Vagina (tissue), 2 donors: ENCODE measurements at places on chromosomes 5 and 9.

DNA sequence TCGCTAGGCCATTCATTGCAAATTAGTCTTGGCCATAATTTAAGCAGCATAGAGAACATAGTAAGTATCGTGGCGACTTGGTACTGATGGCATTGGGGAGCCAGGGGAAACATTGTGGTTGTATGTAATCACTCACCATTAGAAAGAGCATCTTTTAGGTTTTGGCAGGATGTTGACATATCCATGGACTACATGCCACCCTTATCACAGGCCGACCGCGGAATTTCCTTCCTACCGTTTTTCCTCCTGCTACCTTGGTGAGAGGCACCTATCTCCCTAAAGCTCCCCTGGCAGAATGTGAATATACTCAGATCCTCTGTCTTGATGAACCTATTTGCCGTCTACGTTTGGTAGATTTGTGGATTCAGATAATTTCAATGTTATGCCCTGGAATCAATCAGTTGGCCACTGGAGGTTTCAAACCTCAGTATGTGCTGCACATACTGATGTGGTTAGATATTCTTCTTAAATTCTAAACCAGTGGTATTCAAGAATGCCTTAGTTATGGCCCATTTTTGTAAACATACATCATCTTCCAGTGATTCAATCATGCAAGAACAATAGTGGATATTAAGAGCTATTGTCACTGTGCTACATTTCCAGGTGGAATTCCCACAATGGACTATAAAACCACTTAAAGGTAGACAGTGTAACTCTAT is 271.0 kb upstream of the HAPLN1 start:
- no peak for DNase-seq

GRCh38 chr5:56352808-56353590 is 119.9 kb upstream of the ANKRD55 start:
- DNase-seq = no peak

DNA sequence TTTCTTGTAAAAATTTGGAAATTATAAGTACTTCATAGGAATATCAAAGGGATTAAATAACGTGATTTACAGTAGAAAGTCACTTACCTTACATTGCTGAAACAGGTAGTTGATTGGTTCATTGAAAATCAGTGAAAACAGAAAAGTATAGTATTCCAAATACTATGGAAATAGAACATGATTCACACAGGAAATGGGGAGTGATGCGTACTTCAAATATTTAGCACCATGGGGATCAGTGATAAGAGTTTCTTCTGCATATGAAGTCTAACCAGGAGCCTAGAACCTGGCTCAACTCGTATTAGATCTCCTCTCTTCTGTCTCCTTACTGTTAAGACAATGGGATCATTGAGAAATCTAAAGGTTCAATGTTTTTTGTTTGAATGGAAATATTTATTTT is 133.3 kb downstream of the FAM174A start:
- DNase-seq = no peak

DNA sequence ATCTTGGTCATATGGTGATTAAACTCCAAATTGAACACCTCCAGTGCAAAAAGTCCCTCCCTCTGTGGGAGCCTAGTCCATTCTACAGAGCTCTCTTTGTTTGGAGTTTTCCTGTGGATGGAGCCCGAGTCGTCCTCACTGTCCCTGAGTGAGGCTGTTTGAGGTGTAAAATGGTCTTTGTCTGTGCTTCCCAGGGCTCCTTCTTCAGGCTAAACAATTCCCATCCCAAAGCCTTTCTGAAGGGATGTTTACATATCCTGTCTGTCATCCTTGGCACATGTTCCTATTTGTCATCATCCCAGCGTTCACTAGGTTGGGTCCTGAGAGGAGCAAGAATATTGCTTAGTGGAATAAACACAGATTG is 68.9 kb downstream of the COL27A1 start:
- DNase-seq = no peak

- DNase-seq = no peak
Measured at GRCh38 chr9:91783411-91783810, 166.6 kb downstream of the ROR2 start.

DNA sequence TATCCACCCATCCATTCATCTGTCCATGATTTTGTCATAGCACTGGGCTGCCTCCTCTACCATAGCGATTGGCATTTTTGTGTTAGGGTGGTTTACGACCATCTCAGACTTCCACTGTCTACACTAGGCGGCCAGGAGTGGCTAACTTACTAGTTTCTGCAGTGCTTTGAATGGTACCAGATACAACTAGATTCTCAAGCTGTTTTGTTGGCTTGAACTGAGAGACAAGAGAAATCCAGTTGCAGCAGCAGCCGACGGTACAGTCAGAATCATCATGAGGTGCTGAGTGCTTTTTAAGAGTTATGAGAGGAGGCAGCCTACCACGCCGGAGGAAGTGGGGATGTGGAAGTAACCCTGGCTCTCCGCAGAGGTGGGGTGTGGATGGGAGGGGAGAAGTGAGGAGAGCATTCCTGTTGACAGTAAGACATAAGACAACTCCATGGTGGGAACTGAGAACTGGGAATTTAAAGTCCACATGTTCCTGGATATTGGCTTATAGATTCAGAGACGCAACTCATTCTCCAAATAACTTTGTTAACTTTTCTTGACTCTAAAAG is 27.9 kb downstream of the COL5A1 start:
- no peak for DNase-seq

DNA sequence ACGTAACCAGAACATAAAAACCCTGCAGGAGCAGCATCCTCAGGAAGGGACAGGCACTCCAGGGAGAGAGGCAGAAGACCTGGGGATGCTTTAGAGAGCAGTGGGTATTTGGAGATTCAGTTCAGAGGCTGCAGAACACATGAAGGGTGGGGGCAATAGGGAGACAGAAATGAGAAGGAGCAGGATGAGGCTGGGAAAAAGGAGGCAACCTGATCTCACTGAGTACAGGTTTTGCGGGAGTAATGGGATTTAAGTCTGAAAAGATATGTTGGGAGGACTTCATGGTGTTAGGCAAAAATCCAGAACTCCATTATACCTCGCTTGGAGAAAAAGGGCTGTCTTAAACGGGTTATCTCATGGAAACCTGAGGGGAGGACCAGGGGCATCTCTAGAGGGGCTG is 41.3 kb upstream of the GARNL3 start:
- no peak for DNase-seq
